Stimulated activated CD8-positive, alpha-beta memory T cell treated with anti-CD3 and anti-CD28 coated beads, Interleukin-2, amount 100 ng/mL, for 1 hour (primary cell): ENCODE measurements at places on chromosomes 2 and 18.

DNA sequence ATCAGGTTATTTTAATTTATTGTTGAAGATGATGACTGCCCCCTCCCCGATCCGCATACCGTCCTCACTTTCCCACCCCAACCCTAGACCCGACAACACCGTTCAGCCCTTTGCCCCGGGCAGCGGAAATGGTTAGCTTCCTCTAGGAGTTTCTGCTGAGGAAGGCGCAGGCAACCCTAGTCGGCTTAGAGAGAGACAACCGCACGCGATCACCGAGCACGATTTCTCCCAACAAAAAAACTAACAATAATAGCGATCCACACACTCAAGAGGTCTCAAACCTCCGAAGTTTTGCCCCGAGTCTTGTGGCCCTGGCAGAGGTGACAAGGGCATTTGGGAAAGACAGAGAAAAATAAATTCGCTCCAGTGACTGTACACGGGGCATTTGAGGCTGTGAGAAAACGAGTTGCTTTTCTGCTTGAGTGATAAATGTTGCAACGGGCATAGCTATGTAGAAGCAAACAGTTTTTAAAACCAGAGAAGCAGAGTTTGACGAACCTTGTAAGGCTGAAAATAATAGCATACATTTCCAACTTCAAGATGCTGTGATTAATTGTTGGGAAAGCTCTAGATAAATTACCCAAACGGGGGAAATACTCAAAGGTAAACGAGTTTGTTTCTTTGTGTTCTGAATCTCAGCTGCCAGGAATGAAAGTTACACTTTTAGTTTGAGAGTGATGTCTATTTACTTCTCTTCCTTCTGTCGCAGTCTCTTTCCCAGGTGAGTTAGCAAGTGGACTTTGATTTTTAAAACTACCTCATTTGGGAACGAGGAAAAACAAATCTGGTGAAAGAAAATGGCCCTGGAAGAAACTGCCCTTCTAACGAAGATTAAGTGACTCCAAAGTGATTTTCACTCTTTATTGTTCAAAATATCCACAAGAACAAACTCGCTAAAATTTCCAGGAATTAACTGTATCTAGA is 11.0 kb upstream of the SIX3 start:
- DNase-seq: no peak

DNA sequence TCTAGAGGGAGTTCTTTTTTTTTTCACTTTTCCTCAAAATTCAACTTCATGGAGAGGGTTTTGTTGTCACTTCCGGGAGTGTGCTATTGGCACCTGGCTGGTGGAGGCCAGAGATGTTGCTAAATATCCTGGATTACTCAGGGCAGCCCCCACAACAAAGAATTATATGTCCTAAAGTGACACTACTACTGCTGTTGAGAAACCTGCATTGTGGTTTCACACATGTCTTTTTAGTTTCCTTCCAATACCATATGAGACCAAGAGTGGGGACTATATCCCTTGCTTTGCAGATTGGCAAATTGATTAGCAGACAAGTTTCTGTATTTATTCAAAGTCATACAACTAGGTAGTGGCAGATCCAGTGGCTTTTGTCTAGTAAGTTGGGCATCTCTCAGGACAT is 826.8 kb downstream of the TRIB2 start:
- DNase-seq: no peak

DNA sequence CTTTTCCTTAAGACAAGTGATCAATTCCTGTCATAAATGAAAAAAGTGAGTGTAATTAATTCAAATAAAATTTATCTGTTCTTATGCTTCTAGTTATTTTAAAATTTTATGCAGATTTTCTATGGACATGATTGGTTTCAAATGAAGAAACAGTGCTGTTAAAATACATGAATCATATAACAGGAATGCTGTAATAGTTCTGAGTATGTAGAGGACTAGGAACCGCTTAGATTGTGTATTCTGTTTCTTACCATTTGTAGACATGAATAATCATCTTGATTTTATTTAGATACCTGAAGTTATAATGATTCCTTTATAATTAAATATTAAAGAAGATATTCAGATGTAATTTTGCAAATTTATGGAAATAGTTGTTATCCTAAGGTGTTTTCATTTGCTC is 3.5 kb downstream of the ACTR2 start:
- DNase-seq: no peak

DNA sequence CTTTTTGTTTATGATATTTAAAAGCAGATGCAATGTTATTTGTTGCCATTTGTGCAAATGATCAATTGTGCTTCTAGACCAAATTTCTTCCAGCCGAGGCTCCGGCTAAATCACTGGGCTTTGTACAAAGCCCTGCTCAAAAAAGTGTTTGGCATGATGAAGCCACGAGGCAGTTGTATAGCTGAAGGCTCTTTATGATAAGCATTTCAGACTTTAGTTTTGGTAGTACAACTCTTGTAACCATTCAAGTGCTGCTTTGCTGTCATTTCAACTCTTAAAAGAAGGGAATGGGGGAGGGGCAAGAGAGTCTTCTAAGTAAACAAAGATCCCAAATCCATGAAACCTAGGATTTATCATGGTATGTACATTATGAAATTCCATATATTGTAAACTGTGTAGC is 3.3 kb upstream of the ZNF532 start:
- no peak for DNase-seq

DNA sequence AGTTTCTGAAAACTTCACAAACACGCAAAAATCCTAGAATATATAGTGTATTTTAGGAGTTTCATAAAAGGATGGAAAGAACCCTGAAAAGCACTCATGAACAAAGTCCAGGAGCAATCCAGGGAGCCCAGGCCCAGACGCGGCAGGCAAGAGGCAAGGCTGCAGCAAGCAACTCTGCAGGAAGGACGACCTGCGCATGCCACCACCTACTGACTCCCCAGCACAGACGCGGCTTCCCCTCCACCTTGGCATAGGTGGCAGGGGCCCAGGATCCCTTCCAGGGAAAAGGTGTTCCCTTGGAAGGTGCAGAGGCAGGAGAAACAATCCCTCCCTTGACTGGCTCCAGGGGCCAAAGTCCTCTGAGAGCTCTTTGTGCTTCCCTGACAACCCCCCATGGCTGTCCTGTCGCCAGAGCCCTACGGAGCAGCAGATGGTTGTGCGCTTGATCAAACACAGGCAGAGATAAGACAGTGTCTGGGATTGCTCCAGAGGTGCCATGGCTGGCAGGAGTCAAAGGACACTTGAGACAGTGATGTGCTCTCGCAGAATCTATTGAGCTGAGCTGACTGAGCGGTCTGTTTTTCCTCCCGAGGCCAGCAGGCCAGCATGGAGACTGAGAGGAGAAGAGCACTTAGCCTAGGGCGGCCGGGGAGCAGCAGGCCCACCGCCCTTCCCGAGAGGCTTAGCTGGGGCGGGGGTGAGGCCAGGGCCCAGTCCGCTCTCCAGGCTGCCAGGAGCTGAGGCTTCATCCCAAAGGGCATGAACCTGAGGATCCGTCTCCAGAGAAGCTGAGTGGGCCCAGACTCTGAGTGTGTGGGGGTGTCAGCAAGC is 10.8 kb upstream of the AMER3 start:
- DNase-seq: no peak

- DNase-seq: no peak
These were observed 6.4 kb downstream of the HDAC4 start for GRCh38 chr2:239394346-239394945.
